ENCODE measurements at places on chromosomes 12 and 14.

DNA sequence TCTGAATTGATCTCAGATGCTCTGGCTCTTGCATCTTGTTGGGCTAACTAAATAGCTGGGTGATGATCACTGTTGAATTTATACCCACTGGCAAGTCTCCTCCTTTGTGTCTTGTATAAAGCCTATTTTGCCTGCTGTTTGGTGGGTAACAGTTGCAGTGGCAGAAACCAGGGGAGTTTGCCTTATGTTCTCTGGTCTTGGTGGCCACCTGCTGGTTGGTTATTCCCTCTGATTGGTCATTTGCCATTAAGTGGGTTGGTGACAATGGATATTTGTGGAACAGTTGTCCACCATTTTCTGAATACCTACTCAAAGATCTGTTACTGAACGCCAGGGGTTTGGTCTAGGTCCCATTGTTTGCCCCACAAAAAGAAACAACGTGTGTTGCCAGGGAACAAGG lies 52.1 kb downstream of the AVPR1A start:
- DNase-seq = no peak

DNA sequence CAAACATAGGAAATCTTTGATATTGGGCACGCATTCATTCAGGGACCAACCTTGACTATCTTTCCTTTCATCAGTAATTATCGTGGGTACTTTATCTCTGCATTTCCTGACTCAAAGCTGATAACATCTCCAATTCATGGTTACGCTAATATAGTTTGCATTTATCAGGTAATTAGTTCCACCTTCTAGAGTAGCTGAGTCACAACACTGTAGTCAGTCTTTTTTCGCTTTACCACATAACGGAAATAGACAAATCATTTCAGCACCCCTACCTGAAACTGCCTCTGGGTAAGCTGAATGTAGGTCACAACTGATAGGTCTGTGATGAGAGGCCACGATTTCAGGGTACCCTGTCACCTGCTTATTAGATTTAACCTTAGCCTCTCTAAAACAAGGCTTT lies 36.7 kb upstream of the IL22 start:
- no peak for DNase-seq

DNA sequence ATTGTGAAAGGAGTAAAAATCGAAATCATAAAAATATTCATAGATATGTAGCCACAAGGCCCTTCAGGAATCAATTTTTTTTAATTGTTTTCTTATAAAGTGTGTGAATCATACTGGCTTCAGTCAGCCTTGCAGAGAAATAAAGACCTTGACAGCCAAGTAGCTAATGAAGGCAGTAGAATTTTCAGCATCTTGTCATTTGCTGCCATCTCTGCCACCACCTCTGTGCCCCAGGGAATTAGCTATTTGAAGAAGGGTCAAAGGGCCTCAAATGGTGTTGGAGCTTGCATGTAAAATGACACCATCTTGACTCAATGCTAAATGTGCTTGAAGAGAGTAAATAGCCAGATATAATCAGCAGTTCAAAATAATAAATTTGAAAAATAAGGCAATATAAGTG lies 359.4 kb upstream of the DCN start:
- no peak for DNase-seq

DNA sequence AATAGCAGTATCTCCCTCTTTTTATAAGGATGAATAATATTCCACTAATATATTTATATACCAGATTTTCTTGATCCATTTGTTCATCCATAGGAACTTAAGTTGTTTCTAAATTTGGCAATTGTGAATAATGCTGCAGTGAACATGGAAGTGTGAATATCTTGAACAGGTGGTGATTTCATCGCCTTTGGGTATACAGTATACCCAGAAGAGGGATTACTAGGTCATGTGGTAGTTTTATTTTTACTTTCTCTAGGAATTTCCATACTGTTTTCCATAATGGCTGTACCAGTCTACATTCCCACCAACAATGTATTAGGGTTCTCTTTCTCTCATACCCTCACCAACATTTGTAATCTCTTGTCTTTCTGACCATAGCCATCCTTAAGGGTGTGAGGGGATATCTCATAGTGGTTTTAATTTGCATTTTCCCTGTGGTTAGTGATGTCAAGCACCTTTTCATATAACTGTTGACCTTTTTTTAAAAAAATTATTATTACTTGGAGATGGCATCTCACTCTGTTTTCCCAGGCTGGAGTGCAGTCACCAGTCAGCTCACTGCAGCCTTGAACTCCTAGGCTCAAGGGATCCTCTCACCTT lies 20.5 kb downstream of the PPHLN1 start:
- DNase-seq = no peak

DNA sequence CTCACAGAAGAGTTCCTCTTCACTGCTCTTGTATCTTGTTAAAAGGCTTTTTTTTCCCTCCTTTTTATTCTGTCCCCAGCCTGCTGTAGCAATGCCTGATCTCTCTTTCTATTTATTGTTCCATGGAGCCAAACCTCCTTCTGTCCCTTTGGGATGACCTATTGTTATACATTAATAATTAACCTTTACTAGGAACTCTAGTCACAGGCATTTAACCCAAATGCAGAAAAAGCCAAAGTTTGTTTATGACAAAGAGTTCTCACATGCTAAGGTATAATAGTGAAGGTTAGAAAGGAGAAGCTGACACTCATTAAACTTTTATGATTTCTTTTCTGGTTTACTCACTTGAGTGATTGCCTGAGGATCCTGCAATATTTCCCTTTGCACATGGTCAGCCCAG lies 535.8 kb downstream of the NRXN3 start:
- DNase-seq = no peak

DNA sequence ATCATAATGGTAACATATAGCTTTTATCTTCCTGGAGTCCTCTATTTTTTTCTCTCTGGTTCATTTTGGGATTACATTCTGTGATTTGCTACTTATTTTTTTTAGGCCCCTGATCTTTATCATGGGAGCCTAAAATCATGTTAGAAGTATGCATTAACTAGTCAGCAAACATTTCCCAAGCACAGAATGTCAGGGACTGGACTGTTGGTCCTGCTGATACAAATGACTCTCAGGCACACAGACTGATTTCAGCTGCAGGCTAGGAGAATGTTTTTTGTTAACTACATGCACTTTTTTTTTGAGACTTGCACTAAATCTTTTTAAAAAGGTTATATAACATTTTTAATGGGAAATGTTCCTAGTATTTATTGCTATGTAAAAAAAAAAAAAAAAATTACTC lies 131.1 kb downstream of the ACSS3 start:
- DNase-seq = no peak

GRCh38 chr12:93358821-93359220 lies 18.9 kb upstream of the NUDT4 start:
- DNase-seq = no peak

- DNase-seq = peak; percentile 76
These were observed at the start of gene C14orf93 for GRCh38 chr14:23009939-23010726. Gene C14orf93, minus strand, starts transcription at chr14:23010143. Its CDS starts 11,120 bp downstream, at chr14:22999023.

DNA sequence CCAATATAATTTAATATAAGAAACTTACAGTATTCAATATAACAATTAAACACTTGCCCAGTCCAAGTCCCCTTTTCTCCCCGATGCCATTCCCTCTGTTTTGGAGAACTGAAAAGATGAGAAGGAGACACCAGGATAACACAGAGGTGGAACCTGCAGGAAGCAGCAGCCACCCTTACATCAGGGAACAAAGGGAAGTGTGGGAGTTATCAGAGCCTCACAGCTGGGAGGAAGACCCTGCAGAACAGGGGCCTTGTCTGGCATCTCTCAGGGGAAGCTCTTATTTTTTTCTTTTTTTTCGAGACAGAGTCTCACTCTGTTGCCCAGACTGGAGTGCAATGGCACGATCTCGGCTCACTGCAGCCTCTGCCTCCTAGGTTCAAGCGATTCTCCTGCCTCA lies 52.6 kb downstream of the CALM1 start:
- no peak for DNase-seq

DNA sequence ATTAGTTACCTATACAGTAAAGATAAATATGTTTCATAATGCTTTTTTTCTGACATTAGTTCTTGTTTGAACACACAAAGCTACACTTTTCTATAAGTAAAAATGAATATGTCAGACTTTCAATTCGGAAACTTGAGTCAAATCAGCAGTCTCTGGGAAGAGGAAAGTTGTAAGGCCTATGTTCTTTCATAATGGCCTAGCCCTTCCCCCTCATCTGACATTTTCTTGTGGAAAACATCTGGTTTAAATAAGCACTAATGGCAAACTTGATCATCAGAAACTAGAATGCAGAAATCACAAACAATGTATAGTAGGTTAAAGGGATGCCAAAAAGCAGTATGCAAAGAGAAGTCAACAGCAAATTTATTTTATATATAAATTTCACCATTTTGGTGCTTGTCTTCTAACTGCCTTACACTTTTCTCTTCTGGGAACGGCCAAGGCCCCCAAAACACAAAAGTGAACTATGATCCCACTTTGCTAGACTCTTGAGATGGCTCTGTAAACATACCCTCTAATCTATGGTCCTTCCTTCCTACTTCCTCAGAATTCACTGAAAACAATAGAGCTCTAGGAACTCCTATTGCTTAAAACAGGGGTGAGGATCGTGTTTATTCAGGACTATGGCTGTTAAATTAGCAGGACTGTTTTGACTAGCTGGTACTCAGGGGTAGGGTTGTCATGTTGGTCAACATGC lies 444.1 kb downstream of the RAD51B start:
- DNase-seq = no peak

GRCh38 chr12:805022-805632 lies 52.7 kb downstream of the WNK1 start:
- DNase-seq = no peak

- DNase-seq = no peak
These were observed 44.3 kb upstream of the TMPO start for GRCh38 chr12:98471085-98471484.

DNA sequence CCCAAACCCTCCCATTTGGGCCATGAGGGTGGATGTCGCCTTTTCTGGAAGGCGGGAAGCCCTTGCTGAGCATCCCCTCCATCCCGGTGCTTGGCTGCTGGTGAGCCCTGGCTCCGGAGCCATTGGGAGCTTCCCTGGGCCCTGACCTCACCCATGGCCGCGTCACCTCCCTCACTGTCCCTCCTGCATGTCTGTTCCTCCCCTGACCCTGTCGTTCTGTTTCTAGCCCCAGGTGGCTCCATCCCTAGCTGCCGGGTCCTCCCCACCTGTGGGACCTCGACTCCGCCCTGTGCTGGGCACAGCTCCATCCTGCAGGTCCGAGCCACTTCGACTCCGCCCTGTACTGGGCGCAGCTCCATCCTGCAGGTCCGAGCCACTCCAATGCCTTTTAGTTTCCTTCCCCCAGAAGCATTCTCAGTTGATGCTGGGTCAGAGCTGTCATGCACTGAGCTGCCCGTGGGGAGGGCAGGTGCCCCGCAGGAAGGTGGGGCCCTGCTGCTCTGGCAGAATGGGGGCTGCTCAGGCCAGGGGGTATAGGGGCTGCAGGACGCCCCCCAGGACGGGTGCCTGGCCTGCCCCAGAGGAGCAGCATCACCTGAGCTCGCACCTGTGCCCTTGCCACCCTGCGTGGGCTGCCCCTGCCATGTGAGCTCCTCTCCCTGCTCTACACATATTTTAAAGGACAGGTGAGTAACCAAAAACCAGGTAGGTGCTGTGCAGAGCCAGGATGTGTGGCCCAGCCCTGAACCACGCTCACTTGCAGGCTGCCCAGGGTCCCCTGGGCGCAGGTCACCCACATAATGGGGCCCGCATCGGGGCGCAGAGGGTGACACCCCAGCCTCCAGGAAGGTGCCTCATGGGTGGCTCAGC lies 19.0 kb downstream of the NOC4L start:
- DNase-seq = no peak

DNA sequence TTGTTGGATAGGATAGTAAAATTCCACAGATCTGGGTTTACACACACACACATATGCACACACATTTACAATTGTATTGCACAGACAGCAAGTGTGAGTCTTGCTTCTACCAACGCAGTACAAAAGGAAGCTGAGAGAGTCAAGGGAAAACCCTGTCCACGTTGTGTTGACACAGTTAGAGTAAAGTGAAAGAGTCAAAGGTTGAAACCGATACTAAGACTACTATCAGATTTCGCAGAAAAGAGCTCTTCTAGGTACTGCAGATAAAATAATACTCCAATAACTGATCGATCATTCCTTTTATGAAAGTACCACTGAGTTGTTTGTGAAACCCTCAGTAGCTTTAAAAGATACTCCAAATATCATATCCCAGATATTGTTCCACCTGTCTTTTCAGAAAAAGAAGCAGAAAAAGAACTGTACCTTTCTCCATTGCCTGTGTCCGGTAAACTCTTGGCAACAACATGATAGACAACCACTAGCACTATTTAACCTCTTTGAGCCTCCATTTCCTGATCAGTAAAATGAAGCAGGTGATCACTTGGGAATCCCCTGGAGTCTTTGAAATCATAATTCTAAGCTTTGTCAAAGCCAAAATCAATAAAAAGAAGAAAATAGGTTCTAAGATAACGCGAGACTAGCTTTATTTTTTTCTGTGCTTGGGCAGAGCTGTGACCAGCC lies 224.6 kb upstream of the FOXN3 start:
- no peak for DNase-seq

DNA sequence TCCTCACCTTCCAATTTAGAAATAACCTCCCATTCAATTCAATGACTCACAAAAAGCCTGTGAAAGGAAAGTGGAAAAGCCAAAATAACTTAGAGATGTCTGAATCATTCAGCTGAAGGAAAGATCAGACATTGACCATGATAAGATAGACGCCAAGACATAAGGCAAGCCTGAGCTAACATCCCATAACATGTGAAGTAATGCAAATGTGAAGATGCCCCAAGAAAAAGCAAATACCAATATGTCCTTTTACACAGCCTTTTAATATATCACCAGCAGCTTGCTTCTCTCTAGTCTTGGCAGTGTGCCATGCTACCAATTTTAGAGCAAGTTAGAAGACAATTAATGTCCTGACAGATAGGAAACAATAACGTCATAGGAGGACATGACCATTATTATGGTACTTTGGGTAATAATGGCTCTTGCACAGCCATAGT lies 2.4 kb upstream of the NUMB start:
- DNase-seq = no peak

DNA sequence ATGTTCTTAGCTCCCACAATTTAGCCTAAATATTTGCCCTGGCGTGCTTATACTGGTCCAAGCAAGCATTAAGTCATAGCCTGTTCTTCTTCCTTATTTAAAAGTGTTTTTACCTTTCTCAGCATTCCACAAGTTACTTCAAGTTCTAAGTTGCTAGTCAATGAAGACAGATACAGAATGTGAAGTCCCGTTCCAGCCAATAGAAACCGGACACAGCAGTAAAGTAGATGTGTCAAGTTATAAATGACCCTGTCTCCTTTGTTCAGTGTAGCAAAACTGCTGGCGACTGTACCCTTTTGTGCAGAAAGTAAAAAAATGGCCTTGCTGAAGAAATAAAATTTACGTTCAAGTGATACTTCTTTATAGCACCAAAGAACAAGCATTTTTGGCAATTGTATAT lies 3.9 kb downstream of the SNAPC1 start:
- no peak for DNase-seq

GRCh38 chr12:60194678-60195077 lies 598.8 kb downstream of the SLC16A7 start:
- DNase-seq = no peak

DNA sequence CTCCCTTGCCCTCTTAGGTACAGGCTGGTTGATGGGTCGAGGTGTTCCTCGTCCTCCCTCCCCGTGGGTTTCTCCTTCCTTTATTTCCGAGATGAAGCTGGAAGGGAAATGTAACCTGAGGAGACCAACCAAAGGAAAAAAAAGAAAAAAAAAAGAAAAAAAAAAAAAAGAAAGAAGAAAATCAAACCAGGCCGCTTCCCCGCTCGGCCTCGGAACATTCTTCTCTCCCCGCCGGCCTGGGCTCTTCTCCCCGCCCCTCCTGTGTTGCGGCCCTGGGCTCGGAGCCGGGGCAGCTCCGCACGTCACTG lies 1.6 kb upstream of the NFATC4 start:
- no peak for DNase-seq

GRCh38 chr12:18651525-18651924 lies 86.3 kb downstream of the PLCZ1 start:
- no peak for DNase-seq

GRCh38 chr14:104750056-104750752 lies 2.7 kb upstream of the SIVA1 start:
- no peak for DNase-seq
